ENCODE measurements at places on chromosomes 5 and 9.

- DNase-seq: no peak
Observed at GRCh38 chr5:131416729-131417128, 152.9 kb downstream of the CDC42SE2 start.

GRCh38 chr9:113635586-113635985 lies 172.1 kb downstream of the RGS3 start:
- DNase-seq: no peak

DNA sequence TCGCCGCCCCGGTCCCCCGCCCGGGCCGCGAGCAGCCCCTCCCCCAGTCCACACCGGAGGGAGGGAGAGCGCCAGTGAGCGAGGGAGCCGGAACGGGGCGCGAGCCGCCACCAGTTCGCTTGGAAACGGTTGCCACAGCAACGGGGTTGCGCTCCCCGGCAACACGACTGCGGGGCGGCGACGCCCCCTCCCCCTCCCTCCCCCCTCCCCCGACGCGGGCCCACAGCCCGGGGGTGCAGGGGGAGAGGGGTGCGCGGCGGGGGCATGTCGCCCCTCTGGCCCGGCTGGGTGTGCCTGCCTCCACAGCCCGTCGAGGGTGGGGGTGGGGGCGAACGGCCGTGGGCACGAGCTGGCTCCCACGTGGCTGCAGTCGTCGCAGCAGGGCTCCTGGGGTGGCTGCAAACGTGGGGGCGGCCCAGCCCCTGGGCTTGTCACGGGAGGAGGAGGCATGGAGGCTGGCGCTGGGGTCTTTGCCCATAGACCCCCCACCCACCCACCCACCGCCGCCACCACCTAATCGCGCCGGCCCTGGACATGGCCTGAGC lies 524 bp downstream of the PRR7 start:
- DNase-seq: peak; percentile 78

- DNase-seq: no peak
Observed at GRCh38 chr9:114269023-114269422, 53.9 kb upstream of the ORM1 start.

GRCh38 chr9:123973590-123974223 lies 37.9 kb upstream of the LHX2 start:
- DNase-seq: no peak
